Cardiac muscle cell (in vitro differentiated cells and primary cell): ENCODE measurements at places on chromosomes 4 and X. TPM values are rescaled to one million over a fixed set of nuclear protein-coding genes. Genes with fewer than 3 reads are reported as not detected.

The HPSE gene
- 0.06 TPM in 1 of 2 replicates, not detected in the other for total RNA-seq

The PLRG1 gene
- total RNA-seq, result 25.6 and 27.6 TPM in 2 replicates

DNA sequence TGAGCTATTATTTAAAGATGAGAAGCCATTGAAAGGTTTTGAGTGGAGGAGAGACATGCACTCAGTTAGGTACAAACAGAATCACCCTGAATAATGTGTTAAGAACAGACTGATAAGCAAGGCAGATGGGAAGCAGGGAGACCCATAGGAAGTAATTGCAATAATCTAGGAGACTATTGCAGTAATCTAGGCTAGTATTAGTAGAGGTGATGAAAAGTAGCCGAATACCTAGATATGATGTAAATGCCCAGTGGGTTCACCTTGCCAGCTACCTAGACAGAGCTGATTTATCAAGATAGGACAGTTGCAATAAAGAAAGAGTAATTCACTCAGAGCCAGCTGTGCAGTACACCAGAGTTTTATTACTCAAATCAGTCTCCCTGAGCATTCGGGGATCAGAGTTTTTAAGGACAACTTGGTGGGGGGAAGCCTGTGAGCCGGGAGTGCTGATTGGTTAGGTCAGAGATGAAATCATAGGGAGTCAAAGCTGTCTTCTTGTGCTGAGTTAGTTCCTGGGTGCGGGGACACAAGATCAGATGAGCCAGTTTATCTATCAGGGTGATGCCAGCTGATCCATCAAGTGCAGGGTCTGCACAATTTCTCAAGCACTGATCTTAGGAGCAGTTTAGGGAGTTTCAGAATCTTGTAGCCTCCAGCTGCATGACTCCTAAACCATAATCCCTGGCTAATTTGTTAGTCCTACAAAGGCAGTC lies 427.5 kb downstream of the RPA4 start:
- H3K4me3 ChIP-seq, result no peak overlapping the region
- peaks cover 27% of the 10 kb centered on the region for H3K4me1 ChIP-seq
- no peaks in the 10 kb centered on the region for H3K36me3 ChIP-seq
- DNase-seq, result no peak
- H3K27ac ChIP-seq, result no peak overlapping the region

The PTPN13 gene
- total RNA-seq, result 29.2 and 38.2 TPM in 2 replicates

- H3K4me3 ChIP-seq, result peak overlapping the region; percentile 16
- H3K4me1 ChIP-seq, result peaks cover 8% of the 10 kb centered on the region
- H3K36me3 ChIP-seq, result no peaks in the 10 kb centered on the region
- no peak overlapping the region for H3K27ac ChIP-seq
These were observed 6.6 kb downstream of the GUCY2F start for GRCh38 chrX:109475174-109475891.

The KDR gene
- total RNA-seq, result 67.8 and 102 TPM in 2 replicates

- H3K27me3 ChIP-seq, result no peaks in the 10 kb centered on the region
- peaks cover 29% of the 10 kb centered on the region for H3K36me3 ChIP-seq
- H3K27ac ChIP-seq, result no peak overlapping the region
- H3K4me1 ChIP-seq, result no peaks in the 10 kb centered on the region
These were observed 8.2 kb upstream of the ZRSR2 start for GRCh38 chrX:15781961-15782699.

The TLR8 gene
- total RNA-seq, result not detected in 2 replicates

GRCh38 chrX:19889582-19890342 lies 2.4 kb upstream of the SH3KBP1 start:
- no peak overlapping the region for H3K4me3 ChIP-seq
- peak; percentile 75 for DNase-seq
- H3K27ac ChIP-seq, result no peak overlapping the region
- no peaks in the 10 kb centered on the region for H3K27me3 ChIP-seq
- H3K36me3 ChIP-seq, result no peaks in the 10 kb centered on the region

DNA sequence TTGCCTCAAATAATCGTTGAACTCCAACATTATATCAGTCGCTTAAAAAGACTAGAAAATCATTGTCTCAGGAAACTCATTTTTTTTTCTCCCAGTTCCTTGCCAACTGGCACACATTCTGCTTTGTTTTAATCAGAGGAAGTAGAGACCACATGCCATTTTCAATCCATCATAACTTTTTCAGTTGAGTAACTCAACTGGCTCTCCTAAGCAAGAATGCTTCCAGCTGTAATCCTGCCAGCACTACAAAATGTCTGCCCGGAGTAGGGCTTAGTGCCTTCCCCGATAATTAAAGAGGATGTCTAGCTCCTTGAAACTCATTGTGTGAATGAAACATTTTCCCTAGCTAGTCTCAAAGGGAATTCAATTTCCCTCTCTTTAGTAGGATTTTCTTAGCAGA lies 33.0 kb downstream of the FREM3 start:
- no peak for DNase-seq
- no peak overlapping the region for H3K27ac ChIP-seq
- H3K27me3 ChIP-seq, result no peaks in the 10 kb centered on the region
- H3K4me3 ChIP-seq, result no peak overlapping the region

- H3K36me3 ChIP-seq, result peaks cover 44% of the 10 kb centered on the region
- DNase-seq, result no peak
- no peak overlapping the region for H3K4me3 ChIP-seq
- H3K27me3 ChIP-seq, result no peaks in the 10 kb centered on the region
These were observed 8.9 kb downstream of the KDR start for GRCh38 chr4:55116450-55116849.

GRCh38 chr4:48008021-48008596 lies 8.4 kb downstream of the CNGA1 start:
- no peak overlapping the region for H3K4me3 ChIP-seq
- no peaks in the 10 kb centered on the region for H3K4me1 ChIP-seq
- no peak overlapping the region for H3K27ac ChIP-seq
- DNase-seq, result peak; percentile 21
- H3K27me3 ChIP-seq, result no peaks in the 10 kb centered on the region
- H3K36me3 ChIP-seq, result no peaks in the 10 kb centered on the region

GRCh38 chrX:19046343-19047215 lies 62.7 kb upstream of the PHKA2 start:
- no peaks in the 10 kb centered on the region for H3K4me1 ChIP-seq
- no peak overlapping the region for H3K27ac ChIP-seq
- H3K27me3 ChIP-seq, result no peaks in the 10 kb centered on the region
- no peak for DNase-seq

DNA sequence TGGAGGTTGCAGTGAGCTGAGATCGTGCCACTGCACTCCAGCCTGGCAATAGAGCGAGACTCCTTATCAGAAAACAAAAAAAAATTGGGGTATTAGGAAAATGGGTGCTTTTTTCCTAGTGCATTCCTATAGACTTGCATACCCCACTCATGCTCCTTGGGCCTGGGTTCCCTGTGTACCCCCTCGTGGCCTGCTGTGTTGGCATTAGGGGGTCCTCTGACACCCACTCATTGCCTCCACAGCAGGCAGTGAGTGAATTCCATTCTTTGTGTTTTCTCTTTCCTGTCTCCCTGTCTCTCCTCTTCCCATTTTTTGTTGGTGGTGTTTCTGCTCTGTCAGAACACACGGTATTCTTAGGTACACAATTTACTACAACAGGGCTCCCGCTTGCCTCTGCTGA lies 42.8 kb downstream of the TNIP2 start:
- H3K27me3 ChIP-seq, result no peaks in the 10 kb centered on the region
- peaks cover 25% of the 10 kb centered on the region for H3K36me3 ChIP-seq
- H3K4me1 ChIP-seq, result peaks cover 8% of the 10 kb centered on the region

GRCh38 chr4:104756837-104757236 lies 262.1 kb upstream of the CXXC4 start:
- no peaks in the 10 kb centered on the region for H3K36me3 ChIP-seq

The TKTL2 gene
- total RNA-seq, result not detected in 2 replicates

DNA sequence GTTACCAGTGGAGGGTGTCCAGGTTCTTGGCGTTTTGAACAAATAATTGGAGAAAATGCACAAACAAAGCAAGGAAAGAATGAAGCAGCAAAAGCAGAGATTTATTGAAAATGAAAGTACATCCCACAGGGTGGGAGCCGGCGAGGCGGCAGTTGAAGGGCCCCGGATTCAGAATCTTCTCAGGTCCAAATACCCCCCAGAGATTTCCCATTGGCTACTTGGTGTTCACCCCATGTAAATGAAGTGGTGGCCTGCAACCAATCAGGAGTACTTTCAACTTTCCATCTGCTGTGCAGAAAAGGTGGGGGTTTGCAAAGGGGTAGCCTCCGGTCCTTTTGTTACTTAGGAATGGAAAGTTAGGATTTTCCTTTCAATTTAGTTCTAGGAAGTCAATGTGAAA lies 1447.0 kb downstream of the C4orf33 start:
- H3K27me3 ChIP-seq, result peaks cover 7% of the 10 kb centered on the region
- H3K4me3 ChIP-seq, result no peak overlapping the region
- DNase-seq, result no peak
- peaks cover 12% of the 10 kb centered on the region for H3K4me1 ChIP-seq
- H3K36me3 ChIP-seq, result no peaks in the 10 kb centered on the region

DNA sequence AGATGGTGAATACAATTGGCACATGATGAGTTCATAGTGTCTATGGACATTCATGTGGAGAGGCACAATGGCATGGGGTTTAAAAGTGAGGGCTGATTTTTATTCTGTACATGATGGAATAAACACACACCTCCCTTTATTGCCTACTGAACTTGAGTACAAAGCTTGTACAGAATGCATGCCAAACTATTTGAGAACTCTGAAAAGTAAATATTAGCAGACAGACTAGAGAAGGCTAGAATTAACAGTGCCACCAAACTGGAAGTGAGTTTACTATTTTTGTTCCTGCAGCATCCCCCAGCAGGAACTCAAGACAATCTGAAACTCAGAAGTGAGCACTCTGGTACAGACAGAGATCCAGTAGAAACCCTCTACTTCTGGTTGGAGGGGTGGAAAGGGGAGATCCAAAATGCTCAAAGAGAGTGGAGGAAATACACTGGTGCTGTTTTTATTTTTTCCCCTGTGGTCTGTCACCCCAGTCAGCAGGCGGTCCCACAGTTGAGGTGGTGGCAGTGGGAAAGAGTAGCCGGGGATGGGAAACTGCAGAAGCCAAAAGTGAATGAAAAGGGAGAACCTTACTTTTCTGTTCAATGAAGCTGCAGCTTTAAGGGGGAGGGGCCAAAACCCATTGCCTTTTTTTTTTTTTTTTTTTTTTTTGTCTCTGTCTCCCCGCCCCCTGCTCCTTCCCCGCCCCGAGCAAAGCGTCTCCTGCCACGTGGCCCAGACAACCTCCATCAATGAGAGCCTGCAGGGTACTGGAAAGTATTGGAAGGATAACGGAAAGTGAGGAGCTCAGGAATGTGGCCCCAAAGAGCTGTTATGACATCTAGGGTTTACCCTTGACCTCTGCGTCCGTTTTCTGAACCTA lies 20.5 kb downstream of the AKAP4 start:
- no peak overlapping the region for H3K27ac ChIP-seq
- no peaks in the 10 kb centered on the region for H3K4me1 ChIP-seq
- no peaks in the 10 kb centered on the region for H3K27me3 ChIP-seq
- DNase-seq, result no peak

GRCh38 chrX:133849676-133850075 lies 135.7 kb downstream of the GPC3 start:
- DNase-seq, result no peak
- H3K27ac ChIP-seq, result no peak overlapping the region
- no peaks in the 10 kb centered on the region for H3K36me3 ChIP-seq
- H3K4me3 ChIP-seq, result no peak overlapping the region
- H3K4me1 ChIP-seq, result no peaks in the 10 kb centered on the region

DNA sequence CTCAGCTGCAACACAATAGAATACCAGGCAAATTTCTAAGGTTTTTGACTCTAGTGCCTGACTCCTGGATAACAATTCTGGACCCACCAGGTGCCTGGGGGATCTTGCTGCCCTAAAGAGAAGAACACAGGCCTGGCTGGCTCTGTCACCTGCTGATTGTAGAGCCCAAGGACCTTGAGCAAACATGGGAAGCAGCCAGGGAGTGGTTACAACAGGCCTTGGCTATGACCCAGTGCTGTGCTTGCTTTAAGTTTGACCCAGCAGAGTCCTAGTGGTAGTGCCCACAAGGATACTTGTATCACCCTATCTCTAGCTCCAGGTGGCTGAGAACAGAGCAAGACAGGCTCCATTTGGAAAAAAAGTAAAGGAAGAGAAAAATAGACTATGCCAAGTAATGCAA lies 176.8 kb upstream of the DCAF12L2 start:
- H3K36me3 ChIP-seq, result no peaks in the 10 kb centered on the region
- no peak overlapping the region for H3K4me3 ChIP-seq
- DNase-seq, result no peak

The RNF128 gene
- total RNA-seq, result 0.18 and 0.21 TPM in 2 replicates

The ERVMER34-1 gene
- 2.9 and 3.4 TPM in 2 replicates for total RNA-seq

GRCh38 chr4:25474690-25475089 lies 97.6 kb downstream of the ANAPC4 start:
- no peaks in the 10 kb centered on the region for H3K4me1 ChIP-seq
- H3K27ac ChIP-seq, result no peak overlapping the region
- no peak for DNase-seq
- no peak overlapping the region for H3K4me3 ChIP-seq
- no peaks in the 10 kb centered on the region for H3K36me3 ChIP-seq

- no peak overlapping the region for H3K27ac ChIP-seq
- H3K4me3 ChIP-seq, result no peak overlapping the region
- no peak for DNase-seq
- no peaks in the 10 kb centered on the region for H3K27me3 ChIP-seq
- no peaks in the 10 kb centered on the region for H3K36me3 ChIP-seq
These were observed 394.6 kb downstream of the TECRL start for GRCh38 chr4:64014647-64015046.

The PF4V1 gene
- total RNA-seq, result not detected in 2 replicates

DNA sequence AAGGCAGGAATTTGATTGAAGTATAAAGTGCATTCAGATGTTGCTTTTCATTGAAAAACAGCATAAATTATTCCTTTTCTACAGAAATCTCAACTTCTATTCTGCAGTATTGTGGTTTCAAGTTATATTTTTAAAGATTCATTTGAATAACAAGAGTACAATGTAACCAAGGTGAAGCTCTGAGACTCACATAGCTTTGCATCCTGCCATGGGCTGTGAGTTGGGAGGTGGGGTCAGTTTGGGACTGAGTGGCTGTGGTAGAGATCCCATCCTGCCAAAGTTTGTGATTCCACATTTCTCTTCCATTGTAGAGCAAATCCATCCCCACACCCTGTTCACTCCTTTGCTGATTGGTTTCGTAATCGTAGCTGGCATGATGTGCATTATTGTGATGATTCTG lies 69.2 kb downstream of the KIT start:
- no peak overlapping the region for H3K27ac ChIP-seq
- H3K36me3 ChIP-seq, result no peaks in the 10 kb centered on the region
- H3K27me3 ChIP-seq, result no peaks in the 10 kb centered on the region
- no peak overlapping the region for H3K4me3 ChIP-seq

The PCSK1N gene
- total RNA-seq, result 7.1 and 8.5 TPM in 2 replicates

GRCh38 chrX:12360383-12360782 lies 222.1 kb downstream of the FRMPD4 start:
- no peaks in the 10 kb centered on the region for H3K36me3 ChIP-seq
- H3K27ac ChIP-seq, result no peak overlapping the region
- H3K4me3 ChIP-seq, result no peak overlapping the region
- no peak for DNase-seq

The ARR3 gene
- total RNA-seq, result not detected in 2 replicates

GRCh38 chrX:56219700-56220099 lies 12.5 kb upstream of the KLF8 start:
- no peaks in the 10 kb centered on the region for H3K27me3 ChIP-seq
- DNase-seq, result no peak
- no peaks in the 10 kb centered on the region for H3K4me1 ChIP-seq
- H3K27ac ChIP-seq, result no peak overlapping the region
- H3K36me3 ChIP-seq, result no peaks in the 10 kb centered on the region
- H3K4me3 ChIP-seq, result no peak overlapping the region

The LRIT3 gene
- 0.11 and 0.15 TPM in 2 replicates for total RNA-seq

The PDGFC gene
- total RNA-seq, result 5.5 and 18.2 TPM in 2 replicates

The CDS1 gene
- total RNA-seq, result 0.74 and 2.2 TPM in 2 replicates

GRCh38 chr4:26076000-26076587 lies 162.1 kb downstream of the SMIM20 start:
- no peaks in the 10 kb centered on the region for H3K27me3 ChIP-seq
- H3K4me1 ChIP-seq, result no peaks in the 10 kb centered on the region
- H3K27ac ChIP-seq, result no peak overlapping the region
- no peaks in the 10 kb centered on the region for H3K36me3 ChIP-seq
- no peak overlapping the region for H3K4me3 ChIP-seq
